Myocyte (in vitro differentiated cells): ENCODE measurements at places on chromosomes 11 and 22.

DNA sequence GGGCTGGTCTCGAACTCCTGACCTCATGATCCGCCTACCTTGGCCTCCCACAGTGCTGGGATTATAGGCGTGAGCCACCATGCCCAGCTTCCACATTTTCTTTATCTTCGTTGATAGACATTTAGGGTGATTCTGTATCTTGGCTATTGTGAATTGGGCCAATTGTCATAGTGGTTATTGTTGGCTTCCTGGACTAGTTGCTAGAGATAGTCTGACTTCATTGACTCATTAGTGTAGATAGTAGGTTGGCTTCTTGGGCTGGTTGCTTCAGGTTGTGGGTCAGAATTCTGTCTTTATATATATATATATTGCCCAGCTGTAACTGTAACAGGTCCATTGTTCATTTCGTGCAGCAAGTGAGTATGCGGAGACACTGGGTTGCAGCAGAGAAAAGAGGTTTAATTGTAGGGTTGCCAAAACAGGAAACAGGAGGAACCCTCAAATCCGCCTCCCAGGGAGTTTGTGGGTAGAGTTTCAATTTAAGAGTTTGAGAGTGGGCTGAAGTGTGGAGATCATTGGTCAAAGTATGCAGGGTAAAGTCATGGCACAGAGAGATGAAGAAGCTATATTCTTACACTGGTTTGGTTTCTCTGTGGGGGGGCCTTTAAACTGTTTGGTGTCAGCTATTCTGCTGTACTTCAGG lies 22.0 kb downstream of the ATG13 start:
- DNase-seq, result no peak

GRCh38 chr22:48118654-48119053 lies 1356.2 kb downstream of the TBC1D22A start:
- no peak for DNase-seq

DNA sequence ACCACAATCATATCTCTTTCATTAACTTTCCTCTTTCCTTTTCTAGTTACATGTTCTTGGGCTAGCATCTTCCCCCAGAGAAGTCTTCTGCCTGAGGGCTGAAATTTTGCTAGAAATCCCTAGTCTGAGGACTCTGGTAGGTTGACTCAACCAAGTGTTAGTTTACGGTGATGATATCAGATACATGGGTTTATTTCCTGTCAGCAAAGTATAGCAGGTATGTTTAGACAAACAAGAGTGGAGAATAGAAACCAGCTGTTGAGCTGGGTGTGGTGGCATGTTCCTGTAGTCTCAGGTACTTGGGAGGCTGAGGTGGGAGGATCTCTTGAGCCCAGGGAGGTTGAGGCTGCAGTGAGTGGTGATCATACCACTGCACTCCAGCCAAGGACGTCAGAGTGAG lies 11.2 kb downstream of the FOLR1 start:
- DNase-seq, result no peak

DNA sequence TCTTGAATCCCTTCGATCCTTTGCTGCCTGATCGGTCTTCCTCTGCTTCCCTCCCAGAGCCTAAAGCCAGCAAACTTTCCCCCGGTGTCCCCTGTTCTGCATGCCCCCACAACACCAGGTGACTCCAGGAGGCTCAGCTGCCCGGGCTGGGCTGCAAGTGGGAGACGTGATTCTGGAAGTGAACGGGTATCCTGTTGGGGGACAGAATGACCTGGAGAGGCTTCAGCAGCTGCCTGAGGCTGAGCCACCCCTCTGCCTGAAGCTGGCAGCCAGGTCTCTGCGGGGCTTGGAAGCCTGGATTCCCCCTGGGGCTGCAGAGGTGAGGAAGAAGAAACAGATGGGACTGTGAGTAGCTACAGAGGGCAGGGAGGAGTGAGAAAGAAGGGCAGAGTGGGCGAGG lies 3.6 kb downstream of the NHERF4 start:
- DNase-seq, result no peak

GRCh38 chr22:21837248-21837979 lies 30.0 kb downstream of the MAPK1 start:
- DNase-seq, result peak; percentile 93

- DNase-seq, result no peak
Observed at GRCh38 chr11:106608677-106609076, 409.6 kb downstream of the GUCY1A2 start.

DNA sequence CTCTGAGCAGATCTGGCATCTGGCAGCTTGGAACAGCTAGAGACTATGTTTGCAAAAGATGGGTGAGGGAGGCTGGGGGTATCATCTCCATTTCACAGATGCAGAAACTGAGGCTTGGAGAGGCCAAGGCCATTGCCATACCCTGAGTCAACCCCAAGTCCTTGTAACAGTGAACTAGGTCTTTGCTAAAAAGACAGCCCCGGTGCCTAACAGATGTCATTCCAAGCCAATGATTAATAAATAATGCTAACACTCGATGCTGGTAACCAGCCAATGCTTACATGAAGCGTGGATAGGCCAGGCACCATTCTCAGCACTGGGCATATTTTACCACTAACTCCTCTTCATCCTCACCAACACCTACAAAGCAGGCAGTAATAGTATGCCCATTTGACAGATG lies 164.0 kb downstream of the MN1 start:
- DNase-seq, result peak; percentile 68

GRCh38 chr22:37710675-37711074 lies 13.8 kb downstream of the TRIOBP start:
- no peak for DNase-seq

GRCh38 chr11:1879941-1880720 lies 11.6 kb downstream of the PRR33 start:
- DNase-seq, result no peak

DNA sequence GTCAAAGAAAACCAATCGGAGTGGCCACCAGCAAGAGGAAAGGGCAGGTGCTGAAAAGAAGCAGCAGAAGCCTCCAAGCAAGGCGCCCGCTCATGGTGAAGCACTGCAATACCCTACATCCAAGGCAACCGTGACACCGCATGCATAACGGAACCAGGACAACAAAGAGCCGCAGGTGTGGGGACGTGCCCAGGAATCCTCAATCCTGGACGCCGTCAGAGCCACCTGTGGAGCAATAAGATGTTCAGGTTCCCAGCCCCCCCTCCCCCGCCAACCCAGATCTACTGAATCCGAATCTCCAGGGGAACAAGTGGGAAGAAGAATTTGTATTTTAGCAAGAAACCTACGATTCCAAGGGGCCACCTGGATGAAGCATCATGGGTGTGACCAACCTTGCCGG lies 70.8 kb downstream of the SHANK2 start:
- no peak for DNase-seq
